RPMI8226 (cell line): ENCODE measurements at places on chromosomes 6 and 20.

GRCh38 chr20:50431066-50431450 lies 79.1 kb upstream of the PTPN1 start:
- DNase-seq = no peak

DNA sequence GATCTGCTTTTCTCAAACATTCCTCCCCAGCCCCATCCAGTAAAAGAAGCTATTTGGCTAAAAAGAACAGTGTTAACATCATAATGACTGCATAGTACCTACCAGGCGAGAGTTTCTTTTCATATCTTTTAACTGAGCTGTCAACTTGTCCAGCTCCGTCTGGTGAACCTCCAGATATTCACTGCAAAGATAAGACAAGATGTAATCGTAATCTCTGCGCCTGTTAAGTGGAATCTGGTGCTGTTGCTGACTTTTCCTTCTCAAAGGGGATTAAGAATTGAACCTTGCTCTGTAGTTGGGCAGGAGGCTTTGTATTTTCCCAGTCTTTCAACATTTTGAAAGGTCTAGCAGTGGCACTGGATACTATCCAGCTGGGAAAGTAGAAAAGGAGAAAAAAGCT lies 63.0 kb downstream of the RIPOR2 start:
- DNase-seq = no peak

DNA sequence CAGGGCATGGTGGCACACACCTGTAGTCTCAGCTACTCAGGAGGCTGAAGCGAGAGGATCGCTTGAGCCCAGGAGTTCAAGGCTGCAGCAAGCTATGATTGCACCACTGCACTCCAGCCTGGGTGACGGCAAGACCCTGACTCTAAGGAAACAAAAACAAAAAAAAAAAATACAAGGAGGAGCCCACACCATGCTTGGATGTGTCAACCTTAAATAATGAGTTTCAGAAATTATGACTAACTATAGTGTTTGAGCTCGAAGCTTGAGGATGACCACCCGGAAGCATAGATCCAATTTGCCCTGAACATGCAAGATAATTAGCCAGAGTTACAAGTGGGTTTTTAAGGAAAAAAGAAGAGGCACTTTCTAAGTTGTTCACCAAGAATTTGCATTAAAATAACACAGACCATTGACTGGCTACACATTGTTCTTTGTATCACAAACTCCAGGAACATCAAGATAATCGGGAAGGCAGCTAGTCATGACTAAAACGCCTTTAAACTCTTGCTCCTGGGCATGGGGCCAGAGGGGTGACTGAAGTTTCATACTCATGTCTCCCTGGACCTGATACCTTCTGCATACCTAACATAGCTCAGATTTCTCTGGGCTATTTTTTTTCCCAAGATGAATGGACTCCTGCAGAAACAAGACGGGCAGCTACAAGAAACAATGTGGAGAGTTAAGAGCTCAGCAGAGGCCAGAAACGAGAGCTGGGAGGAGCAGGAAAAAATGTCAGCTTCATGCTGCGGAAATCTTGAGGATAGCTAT lies 289.6 kb downstream of the PREX1 start:
- DNase-seq = no peak

DNA sequence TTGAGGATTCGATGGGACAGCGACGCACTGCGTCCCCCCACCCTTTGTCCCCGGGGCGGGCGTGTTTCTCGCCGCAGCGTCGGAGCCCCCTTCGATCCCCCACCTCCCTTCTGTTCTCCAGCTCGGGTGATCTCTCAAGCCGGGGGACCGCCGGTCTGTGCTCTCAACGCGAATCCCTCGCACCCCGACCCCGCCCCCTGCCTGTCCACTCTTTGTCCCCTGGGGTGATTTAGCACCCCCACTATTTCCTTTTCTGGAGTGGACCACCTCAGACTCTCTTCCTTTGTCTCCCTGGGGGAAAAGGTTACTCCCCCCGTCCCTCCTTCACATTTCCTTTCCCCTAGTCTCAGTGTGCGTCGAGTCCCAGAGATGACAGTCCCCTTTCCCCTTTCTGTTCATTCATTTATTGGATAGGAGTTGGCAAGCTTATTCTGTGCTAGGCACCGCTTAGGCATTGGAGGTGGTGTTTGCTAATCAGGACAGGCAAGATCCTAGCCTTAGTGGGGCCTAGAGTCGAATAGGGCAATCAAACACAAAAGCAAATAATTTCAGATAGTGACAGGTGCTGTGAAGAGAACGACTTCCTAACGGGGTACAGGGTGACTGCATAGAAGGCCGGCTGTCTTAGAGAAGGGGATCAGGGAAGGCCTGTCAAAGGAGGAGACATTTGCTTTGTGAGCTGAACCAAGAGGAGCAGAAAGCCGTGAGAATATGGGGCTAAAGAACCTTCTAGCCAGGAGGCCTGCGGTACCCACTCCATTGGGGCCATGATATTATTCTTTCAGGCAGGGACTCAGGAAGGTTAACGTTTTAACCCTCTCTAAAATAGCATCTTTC lies 741 bp downstream of the PTPN1 start:
- DNase-seq = peak; percentile 6

- no peak for DNase-seq
These were observed 2.4 kb downstream of the DYNLT1 start for GRCh38 chr6:158642097-158642601.

DNA sequence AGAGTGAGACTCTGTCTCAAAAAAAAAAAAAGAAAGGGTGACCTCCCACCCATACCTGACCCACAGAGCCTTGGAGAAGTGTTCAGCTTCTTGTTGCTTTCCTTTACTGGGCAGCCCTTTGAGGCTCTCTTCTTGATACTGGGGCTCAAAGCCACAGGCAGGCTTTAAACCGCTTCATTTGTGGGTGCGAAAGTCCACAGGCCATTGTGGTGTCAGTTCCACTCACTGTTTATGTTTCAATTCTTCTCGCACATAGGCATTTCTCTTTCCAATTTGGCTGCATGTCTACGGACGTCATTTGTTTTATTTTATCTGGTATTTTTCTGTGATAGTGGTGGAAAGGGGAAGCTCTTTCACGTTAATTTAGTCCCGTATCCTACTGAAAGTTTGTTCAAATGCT lies 34.6 kb downstream of the PPARD start:
- DNase-seq = no peak

DNA sequence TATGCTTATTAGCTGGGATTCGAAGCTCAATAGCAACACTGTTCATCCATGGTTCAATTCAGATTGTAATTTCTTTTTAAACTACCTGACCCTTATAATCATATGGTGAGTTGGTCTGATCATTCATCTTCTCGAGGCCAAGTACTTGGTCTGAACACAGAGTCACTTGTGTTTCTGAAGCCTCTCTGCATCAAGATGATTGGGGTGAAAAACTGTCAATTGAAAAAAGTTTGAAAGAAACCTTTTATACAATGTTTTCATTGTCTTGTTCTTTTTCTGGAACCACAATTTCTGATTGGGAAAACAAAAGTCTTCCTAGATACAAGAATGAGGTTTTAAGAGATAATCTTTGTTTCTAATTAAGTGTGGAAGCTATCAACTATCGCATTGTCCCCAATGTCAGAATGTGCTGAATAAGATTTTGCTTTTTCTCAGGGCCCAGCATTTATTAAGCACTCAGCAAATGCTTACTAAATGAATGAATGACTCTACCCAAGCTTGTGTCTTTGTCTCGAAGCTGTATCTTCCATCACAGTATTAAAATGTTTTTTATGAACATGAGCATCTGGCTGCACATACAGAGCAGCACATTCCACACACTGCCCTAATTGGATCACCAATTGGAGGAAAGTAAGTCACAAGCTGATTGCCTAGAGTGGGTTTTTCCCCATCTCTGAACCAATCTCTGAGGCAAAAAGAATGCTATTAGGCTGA lies 45.0 kb upstream of the MOXD1 start:
- DNase-seq = no peak

DNA sequence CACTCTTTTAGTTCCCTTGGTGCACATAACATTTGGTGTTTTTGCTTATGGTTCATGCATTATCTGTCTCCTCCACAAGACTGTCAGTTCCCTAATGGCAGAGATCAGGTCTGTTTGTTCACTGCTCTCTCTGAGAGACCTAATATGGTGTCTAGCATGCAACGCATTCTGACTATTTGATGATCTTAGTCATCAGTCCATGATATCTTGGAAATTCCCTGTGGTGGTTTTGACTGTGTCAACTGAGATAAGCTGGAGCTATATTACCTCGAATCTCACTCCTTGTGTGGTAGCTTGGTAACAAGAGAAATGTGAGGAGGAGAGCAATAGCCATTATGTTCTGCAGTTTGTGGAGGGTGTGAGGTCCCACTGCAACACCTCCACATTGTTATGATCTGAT lies 229.8 kb downstream of the FRK start:
- no peak for DNase-seq

GRCh38 chr20:47735412-47736400 lies 49.6 kb downstream of the SULF2 start:
- DNase-seq = no peak

GRCh38 chr20:46743088-46743487 lies 33.6 kb downstream of the SLC2A10 start:
- no peak for DNase-seq

DNA sequence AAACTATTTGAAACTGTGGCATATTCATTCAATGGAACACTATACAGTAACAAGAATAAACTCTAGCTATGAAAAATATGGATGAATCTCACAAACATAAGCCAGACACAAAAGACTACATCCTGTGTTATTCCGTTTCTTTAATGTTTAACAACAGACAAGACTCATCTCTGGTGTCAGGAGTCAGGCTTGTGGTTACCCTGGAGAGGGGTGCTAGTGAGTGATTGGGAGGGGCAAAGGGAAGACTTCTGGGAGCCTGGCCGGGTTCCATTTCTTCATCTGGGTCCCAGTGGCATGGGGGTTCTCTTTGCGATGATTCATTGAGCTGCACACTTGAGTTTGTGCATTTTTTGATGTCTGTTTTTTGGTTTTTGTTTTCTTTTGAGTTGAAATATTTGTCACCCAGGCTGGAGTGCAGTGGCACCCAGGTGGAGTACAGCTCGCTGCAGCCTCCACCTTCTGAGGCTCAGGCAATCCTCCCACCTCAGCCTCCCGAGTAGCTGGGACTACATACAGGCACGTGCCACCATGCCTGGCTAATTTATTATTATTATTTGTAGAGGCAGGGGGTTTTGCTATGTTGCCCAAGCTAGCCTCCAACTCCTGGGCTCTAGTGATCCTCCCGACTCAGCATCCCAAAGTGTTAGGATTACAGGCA lies 21.2 kb upstream of the TTPAL start:
- no peak for DNase-seq

DNA sequence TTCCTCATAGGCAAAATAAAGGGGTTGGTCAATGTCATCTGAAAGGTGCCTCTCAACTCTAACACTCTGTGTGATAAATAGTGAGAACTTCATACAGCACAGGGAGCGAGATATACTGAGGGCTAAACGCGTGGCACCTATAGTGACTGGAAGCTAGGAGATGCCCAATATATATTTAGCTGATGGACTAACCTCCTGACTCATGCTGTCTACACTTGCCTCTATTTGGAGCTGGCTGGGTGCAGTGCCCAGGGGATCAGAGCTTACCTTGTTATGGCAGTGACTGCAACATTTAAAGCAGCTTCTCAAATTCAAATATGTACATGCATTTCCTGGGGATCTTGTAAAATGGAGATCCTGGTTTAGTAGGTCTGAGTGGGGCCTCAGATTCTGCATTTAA lies 111.6 kb upstream of the PLN start:
- DNase-seq = no peak
